ENCODE measurements at places on chromosomes 1 and 21. TPM values are rescaled to one million over a fixed set of nuclear protein-coding genes. Genes with fewer than 3 reads are reported as not detected.

GRCh38 chr21:31667132-31667531, 7.6 kb downstream of the SOD1 start:
- no peak for DNase-seq
- H3K4me3 ChIP-seq, result no peak overlapping the region
- H3K27ac ChIP-seq, result no peak overlapping the region
- peaks cover 19% of the 10 kb centered on the region for H3K36me3 ChIP-seq
- peaks cover 20% of the 10 kb centered on the region for H3K4me1 ChIP-seq

DNA sequence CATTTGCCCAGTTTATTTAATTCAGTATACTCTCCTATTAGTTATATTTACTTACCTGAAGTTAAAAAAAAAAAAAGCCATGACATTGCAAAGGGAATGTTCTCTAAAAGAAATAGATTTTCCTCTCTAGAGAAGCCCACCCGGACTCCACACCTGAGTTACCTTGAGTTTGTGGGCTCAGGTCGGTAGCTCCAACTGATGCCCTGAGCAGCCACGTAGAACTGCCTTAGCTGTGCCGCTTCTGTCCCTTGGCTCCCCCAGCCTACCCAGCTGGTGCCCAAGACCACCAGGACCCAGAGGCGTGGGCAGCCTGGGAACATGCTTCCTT, 250 bp downstream of the F5 start:
- H3K36me3 ChIP-seq, result no peaks in the 10 kb centered on the region
- no peaks in the 10 kb centered on the region for H3K27me3 ChIP-seq
- no peak overlapping the region for H3K4me3 ChIP-seq
- no peak for DNase-seq
- H3K27ac ChIP-seq, result no peak overlapping the region

DNA sequence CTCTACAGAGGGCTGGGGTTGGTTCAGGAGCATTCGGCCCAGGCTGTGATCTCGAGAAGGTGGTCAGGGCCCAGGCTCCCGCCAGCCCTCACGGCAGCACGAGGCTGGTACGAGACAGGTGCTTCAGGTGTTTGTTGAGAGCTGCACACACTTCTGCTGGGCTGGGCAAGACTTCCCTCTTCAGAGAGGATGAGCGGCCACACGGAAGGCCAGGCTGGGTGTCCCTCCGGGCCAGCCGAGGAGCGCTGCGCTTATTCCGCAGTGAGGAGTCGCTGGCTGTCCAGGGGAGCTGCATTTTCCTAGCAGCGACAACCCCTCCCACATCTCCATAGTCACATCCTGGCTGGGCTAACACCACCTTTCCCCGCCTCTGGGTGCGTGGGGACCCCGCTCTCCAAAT, 50.5 kb downstream of the PDE9A start:
- H3K27me3 ChIP-seq, result no peaks in the 10 kb centered on the region
- H3K4me1 ChIP-seq, result no peaks in the 10 kb centered on the region
- no peak overlapping the region for H3K4me3 ChIP-seq
- no peak for DNase-seq

GRCh38 chr1:172083191-172083590, 241.9 kb downstream of the DNM3 start:
- H3K36me3 ChIP-seq, result no peaks in the 10 kb centered on the region
- no peak for DNase-seq
- H3K27ac ChIP-seq, result no peak overlapping the region

- no peaks in the 10 kb centered on the region for H3K36me3 ChIP-seq
- H3K4me3 ChIP-seq, result no peak overlapping the region
- H3K27me3 ChIP-seq, result no peaks in the 10 kb centered on the region
- DNase-seq, result peak; percentile 32
Observed at GRCh38 chr1:154198756-154199562, 7.1 kb upstream of the TPM3 start.

- DNase-seq, result no peak
- H3K36me3 ChIP-seq, result no peaks in the 10 kb centered on the region
- no peak overlapping the region for H3K4me3 ChIP-seq
- no peaks in the 10 kb centered on the region for H3K27me3 ChIP-seq
- H3K27ac ChIP-seq, result no peak overlapping the region
Observed at GRCh38 chr1:162772571-162773154, 17.8 kb upstream of the HSD17B7 start.

The HSF2BP gene
- total RNA-seq, result 0.73 TPM
